ENCODE measurements at places on chromosomes 2 and 18. TPM values are rescaled to one million over a fixed set of nuclear protein-coding genes. Genes with fewer than 3 reads are reported as not detected.

- DNase-seq: peak; percentile 32
Measured at GRCh38 chr2:187499941-187500532, 52.0 kb upstream of the CALCRL start.

DNA sequence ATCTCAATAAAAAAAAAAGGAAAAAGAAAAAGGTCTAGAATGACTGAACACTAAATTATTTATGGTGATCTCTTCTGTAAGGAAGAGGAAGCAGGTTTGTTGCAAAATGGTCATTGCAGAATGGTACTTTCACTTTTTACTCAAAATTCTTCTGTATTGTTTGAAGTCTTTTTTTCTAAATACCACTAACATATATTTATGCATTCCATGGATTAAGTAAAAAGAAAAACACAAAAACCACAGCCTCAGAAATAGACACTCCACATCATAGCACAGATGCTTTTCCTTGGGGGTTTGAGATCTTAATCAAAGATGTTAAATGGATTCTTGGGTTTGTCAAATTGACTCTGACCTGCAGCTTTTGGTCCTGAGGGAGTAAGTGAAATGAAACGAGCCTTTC, 47.4 kb downstream of the RHOB start:
- DNase-seq: no peak

Gene STARD6
- not detected for total RNA-seq

DNA sequence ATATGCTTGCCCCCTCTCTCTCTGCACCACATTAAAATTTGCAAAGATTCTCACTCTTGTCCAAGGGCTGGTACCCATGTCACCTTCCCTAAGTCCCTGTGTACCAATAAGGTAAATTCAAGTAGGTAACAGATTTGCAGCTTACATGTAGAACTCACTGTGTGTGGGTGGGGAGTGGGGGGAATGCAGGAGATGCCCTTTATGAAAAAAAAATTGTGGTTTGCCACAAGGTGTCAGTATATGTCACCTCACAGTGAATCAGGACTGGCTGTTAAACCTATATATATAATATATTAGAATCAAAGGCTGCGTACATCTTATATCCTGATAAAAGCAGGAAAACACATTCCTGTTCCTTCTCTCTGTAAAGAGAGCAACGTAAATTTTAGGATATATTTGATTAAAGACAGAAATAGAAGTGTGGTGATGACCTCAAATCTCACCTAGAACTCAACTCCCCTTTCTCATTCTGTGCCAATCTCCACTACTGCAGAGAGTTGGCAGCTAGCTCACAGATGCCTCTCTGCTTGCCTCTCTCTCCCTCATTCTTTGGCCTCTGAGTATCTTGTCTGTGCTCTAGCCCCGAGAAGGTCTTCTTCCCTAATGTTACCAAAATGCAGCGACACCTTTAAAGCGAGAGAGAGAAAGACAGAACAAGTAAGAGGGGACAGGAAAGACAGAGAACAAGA, 536 bp downstream of the XDH start:
- no peak for DNase-seq

Gene TMEM247
- not detected for total RNA-seq

Gene BABAM2
- 45.2 TPM for total RNA-seq
